NCI-H1436 (cell line): ENCODE measurements at places on chromosomes 5 and 9.
A peak's percentile ranks its signal among the peaks of the same experiment; 100 is the strongest.

DNA sequence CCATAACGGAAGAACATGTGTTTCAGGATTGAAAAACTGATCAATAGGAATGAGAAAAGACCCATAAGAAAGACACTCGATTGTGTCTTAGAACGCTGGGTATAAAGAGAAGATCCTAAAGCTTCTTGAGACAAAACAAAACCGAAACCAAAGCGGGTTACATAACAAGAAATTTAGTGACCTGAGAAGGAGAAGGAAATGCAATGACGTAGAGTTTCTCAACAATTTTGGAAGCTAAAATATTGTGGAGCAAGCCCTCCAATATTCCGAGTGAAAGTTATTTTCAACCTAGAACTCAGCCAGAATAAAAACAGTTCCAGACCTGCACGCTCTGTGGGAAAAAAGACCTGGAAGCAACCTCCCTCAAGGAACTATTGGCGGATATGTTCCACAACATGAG, 81.9 kb upstream of the FREM1 start:
- peak; percentile 37 for DNase-seq

DNA sequence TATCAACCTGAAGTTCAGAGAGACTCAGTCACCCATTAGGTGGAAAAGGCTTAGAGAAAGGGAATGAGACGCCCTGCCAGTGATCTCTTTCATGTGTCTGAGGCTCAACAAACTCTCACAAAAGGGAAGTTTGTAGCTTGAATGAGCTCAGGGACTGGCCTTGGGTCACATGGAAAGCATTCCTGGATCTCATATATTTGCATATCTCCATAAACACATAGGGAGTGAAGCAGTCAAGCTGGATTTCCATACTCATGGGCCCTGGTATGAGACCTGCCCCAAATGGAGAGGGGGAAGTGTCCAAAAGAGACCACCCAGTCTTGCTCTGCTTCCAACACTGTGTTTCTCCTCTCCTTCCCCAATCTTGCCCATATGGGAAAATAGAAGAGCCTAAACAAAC, 26.4 kb upstream of the PRUNE2 start:
- DNase-seq, result no peak

DNA sequence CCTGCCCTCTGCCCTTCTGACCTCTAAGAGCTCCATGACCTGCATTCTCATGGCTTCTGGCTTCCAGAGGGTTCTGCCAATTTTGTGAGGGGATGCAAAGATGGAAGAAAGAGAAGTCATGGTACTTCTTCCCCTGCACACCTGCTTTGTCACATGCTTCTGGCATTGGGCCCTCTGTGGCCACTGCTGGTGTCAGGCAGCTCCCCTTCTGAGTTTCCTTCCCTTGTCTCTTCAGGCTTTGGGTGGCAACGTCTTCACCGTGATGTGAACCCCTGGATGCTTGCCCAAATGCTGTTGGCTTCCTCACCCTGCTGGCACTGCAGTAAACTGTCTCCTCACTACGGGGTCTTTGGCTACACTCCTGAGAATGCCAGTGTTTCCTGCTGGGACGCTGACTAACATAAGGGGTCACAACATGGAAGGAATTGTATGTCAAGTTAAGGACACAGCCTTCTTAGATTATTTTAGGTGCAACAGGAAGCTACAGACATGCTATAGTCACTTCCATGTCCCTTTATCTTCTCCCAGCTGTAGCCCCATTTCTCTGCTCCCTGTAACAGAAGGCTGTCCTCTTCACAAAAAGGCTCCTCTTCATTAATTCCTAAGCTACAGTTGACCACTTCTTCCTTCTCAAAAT, 8.9 kb upstream of the CLINT1 start:
- DNase-seq, result no peak

GRCh38 chr9:88571419-88571818, 36.4 kb downstream of the NXNL2 start:
- no peak for DNase-seq

- peak; percentile 67 for DNase-seq
These were observed 162.0 kb downstream of the C9orf50 start for GRCh38 chr9:129458663-129459546.

DNA sequence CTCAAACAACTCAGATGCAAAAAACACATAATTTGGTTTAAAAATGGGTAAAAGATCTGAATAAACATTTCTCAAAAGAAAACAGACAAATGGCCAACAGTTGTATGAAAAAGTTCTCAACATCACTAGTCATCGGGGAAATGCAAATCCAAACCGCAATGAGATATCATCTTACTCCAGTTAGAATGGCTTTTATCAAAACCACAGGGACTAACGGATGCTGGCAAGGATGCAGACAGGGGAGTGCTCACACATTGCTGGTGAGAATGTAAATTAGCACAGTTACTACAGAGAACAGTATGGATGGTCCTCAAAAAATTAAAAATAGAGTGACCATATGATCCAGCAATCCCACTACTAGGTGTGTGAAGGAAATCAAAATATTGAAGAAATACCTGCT, 589.1 kb upstream of the ADAMTS16 start:
- no peak for DNase-seq

DNA sequence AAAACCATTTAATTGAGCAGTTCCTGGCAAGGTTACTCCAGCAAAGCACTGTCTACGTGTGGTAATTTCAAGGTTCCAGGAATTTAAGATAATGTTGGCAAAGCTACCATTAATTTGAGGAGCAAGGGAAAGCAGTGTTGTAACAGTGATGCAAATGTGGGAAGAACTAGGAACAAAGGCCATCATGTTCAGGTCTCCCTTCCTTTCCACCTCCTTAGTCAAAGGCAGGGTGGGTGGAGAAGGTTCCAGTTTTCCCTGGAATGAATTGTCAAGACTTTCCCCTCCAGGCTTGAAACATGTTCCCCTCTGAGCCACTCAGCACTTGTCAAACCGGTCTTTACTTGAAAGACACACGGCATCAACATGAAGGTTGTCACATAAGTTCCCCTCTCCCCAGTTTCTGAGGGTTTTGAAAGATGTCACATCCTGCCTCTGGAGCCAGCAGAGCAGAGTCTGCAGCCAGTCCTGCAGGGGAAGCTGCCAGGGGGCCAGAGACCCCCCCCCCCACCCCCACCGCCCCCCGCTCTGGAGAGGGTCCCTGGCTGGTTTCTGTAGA, 226.0 kb downstream of the GAS1 start:
- DNase-seq, result no peak

DNA sequence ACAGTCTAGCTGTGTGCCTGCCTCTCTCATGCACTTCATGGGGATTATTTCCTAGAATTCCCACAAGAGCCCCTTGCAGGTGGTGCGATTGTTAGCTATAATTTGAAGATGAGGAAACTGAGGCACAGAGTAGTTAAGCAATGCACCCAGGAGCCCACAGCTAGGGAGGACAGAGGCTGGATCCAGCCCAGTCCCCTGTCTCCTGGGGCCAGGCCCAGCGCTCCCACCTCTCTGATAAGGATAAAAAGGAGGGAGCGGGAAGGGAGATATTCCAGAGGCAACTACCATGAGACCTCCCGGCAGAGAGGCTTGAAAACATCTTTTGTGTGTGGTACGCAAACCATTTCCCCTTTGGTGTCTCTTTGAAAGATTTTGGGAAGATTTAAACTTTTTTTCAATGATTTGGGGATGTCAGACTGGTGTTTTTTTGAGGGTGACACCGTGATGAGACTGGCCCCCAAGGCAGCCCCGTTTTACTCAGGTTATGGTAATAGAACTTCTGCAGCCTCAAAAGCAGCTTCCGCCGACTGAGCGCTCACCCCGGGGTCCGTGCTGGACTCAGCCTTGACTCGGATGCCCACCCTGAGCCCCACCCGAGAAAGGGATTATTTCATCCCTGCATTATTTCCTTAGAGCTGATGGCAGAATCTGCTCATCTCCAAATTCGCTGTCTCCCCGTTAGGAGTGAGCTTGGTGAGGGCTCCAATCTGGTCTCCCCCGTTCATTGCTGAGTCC, 144.7 kb upstream of the IER5L start:
- DNase-seq, result no peak

DNA sequence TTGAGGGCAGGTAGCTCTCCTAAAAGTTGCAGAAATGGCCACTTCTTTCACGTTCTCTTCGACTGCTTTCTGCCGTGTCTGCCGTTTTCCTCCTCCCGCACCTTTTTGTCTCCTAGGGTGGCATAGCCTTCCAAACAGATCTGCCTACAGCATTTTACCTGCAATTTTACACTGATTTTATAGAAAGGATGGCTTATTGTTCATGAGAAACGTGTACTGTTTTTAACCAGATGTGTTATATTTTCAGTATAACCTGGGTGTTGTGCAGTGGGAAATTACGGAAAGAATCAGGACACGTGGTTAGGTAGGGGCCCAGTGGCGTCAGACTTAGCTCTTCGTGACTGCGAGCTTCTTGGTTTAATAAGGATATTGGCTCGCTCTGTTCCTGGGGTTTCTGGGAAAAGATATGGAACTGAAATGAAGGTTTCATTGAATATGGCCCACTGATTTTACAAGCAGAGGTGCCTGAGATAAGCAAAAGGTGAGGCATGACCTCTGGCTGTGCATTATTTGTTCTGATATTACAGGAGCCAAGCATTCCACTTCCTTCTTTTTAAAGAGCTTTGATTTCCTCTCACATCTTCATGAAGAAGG, 43.7 kb upstream of the PRSS3 start:
- DNase-seq, result no peak

GRCh38 chr9:68750786-68751185, 45.7 kb downstream of the PIP5K1B start:
- no peak for DNase-seq

GRCh38 chr9:109411798-109412352, 86.2 kb downstream of the PTPN3 start:
- DNase-seq, result peak; percentile 2

GRCh38 chr9:88583901-88584596, 49.1 kb downstream of the NXNL2 start:
- DNase-seq, result no peak

DNA sequence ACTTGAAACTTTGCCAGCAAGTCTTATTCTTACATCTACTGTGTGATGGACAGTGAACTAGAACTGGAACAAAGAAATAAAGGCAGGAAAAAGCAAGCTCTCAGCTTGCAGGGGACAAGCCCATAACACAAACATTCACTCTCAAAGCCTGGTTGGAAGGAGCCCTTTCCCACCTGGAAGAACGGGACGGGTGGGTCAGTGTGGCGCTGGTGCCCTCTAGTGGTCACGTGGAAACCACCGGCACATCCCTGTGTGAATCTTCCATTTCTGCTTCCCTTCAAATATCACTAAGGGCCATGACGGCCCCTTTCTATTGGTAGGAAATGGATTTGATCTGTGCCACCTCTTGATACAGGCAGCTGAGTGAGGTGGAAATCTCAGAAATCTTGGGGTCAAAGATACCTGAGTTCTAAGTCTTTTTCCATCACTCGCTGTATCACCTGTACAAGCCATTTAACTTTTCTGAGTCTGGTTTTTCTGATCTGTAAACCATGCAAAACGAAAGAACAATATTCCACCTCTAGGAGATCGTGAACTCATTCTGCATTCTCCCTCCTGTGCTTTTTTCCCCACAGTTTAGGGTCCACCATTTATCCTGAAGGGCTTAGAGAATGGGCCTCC, 211.6 kb downstream of the MSX2 start:
- DNase-seq, result no peak

DNA sequence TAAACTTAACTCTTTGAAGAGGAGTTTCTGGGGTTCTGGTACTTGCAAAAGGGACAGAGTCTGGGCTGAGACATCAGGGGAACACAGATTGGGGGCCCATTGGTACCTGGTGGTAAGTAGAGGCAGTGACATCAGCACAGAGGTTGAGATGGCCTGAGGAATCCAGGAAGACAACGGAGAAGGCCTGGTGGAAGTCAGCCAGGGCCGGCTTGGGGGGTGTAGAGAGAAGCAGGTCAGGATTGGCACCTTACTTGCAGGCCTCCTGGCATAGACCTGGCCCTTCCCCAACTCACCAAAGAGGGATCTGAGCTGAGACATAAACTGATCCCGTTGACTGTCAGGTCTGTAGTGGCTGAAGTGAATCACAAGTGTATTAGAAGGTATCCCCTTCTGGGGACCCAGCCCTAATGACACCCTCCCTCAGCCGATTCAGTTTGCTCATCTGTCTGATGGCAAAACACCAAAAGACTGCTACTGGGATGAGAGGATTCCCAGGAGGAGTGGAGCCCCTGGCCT, 5.5 kb downstream of the NOL6 start:
- no peak for DNase-seq

DNA sequence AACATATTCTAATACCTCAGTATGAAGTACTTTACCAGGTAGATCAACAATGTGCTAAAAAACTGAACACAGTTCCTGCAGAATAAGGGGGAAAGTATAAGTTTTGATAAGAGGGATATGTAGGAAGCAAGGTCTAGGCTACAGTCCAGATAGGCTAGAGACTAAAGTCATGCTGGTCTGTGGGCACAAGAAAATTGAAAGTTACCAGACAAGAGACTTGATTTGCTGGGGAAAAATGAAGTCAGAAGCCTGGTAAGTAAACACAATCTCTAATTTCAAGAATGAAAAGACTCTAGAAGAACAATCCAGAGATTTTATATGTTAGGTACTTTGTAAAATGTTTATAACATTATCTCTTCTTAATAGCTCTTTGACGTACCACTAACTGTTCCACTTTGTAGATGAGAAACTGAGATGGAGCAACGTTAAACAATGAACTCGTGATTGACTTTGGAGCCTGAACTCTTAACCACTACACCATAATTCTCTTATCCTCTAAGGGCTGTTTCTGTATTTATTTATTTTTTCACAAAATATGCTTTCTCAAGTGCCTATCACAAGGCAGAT, 19.5 kb downstream of the ADAMTS6 start:
- no peak for DNase-seq

- DNase-seq, result no peak
These were observed 55.1 kb downstream of the ASS1 start for GRCh38 chr9:130499804-130500263.

GRCh38 chr9:76586390-76587314, 127.7 kb downstream of the GCNT1 start:
- DNase-seq, result no peak

- no peak for DNase-seq
These were observed 94.5 kb upstream of the EFNA5 start for GRCh38 chr5:107764976-107765804.

- no peak for DNase-seq
These were observed 21.9 kb downstream of the ERBIN start for GRCh38 chr5:65948115-65948747.

- DNase-seq, result no peak
These were observed 308.0 kb upstream of the RPS23 start for GRCh38 chr5:82586181-82586580.

- DNase-seq, result no peak
These were observed 244.4 kb downstream of the MAST4 start for GRCh38 chr5:66840511-66841013.

GRCh38 chr5:141003791-141004611, 37.7 kb downstream of the PCDHAC2 start:
- peak; percentile 22 for DNase-seq

GRCh38 chr5:55308254-55308836, 556 bp downstream of the MTREX start:
- no peak for DNase-seq

- no peak for DNase-seq
These were observed 138.8 kb upstream of the NR4A3 start for GRCh38 chr9:99682870-99683269.

DNA sequence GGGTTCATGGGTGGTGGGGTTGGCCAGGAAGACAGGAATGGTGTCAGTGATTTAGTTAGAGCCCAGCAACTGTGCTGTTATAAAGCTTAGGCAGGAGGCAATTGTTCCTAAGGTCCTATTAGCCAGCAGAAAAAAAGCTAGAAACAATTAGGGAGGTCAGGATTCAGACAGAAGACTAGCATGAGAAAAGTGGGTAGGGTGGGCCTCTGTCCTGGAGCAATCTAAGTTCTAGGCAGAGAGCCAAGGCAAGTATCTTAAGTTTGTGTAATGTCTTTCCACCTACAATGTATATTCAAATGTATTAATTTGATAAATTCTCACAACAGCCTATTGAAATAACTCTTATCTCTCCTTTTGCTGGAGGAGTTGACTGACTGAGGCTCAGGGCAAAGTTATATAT, 6.1 kb upstream of the ZFAND5 start:
- no peak for DNase-seq
